NCI-H1092 (cell line): ENCODE measurements at places on chromosomes 13 and 19.

GRCh38 chr13:24943136-24943535 lies 152.8 kb upstream of the PABPC3 start:
- DNase-seq = no peak

- DNase-seq = no peak
Observed at GRCh38 chr13:68185444-68186141, 955.5 kb upstream of the PCDH9 start.

- DNase-seq = no peak
Observed at GRCh38 chr13:91076830-91077229, 270.7 kb upstream of the MIR17HG start.

DNA sequence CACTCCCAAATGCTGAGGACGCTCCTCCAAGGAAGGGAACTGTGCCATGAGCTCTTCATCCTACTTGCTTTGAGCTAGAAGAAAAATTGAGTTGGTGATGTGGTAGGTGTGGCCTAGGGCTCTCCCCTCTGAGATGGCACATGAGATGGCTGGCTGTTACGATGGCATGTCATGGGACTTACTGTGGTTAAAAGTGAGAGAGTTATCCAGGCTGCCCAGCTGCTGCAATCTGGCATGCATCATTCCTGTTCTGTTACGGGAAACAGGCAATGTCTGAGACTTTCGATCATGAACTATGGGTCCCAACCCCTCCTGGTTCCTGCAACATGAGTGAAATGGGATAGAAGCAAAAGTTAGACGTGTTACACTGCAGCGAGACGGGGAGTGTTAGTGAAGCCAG lies 93.3 kb upstream of the SLC15A1 start:
- DNase-seq = no peak
